NCI-H526 treated with DMSO at 0.1 percent for 48 hours (cell line): ENCODE measurements at places on chromosomes 5 and 9.

- no peak for DNase-seq
Measured at GRCh38 chr5:181243564-181244343, at the start of gene RACK1. RACK1 (minus strand) TSS chr5:181243906; CDS start chr5:181243800, 106 bp downstream.

- peak; percentile 59 for DNase-seq
Measured at GRCh38 chr5:95822542-95823181, at the start of gene GLRX. GLRX (minus strand) TSS chr5:95822726; CDS start chr5:95822662, 64 bp downstream.

DNA sequence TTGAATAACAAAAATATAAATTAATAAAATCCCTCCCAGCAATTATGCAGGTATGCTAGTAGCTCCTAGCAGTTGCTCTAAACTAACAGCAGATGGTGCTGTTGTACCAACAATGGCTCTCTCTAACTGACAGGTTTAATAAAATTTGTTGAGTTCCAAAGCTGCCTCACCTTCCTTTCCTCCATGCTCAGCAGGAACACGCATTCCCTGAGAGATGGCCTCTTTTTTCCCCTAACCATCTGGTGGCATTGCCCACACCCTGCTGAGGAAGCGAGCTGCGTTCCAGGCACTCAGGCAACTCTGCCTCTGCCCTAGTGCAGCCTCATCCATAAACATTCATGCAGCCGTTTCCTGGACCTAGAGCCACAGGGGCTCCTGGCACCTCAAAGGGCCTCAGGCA, 106.2 kb downstream of the KLHL3 start:
- DNase-seq, result peak; percentile 27

- no peak for DNase-seq
Measured at GRCh38 chr9:125190361-125190801, 778 bp upstream of the PPP6C start.

GRCh38 chr5:110658006-110658405, 68.5 kb downstream of the TMEM232 start:
- no peak for DNase-seq

DNA sequence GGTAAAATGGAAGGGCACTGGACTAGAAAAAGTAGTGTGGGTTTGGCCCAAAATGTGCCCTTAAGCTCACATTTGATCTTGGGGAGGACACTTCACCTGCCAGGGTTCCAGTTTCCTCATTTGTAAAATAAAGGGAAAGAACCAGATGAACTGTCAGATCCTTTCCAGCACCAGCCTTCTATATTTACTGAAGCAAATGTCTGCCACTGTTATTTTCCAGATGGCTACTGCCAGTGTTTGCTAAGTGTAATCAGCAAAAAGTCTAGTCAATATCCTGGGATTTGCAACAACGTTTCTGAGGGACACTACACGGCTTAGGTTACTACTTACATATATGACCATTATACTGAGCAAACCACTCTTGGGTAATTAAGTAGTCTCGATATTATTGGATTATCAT, 340.3 kb downstream of the KCNN2 start:
- DNase-seq, result no peak

GRCh38 chr9:7178729-7179128, 421.0 kb downstream of the KDM4C start:
- DNase-seq, result no peak

GRCh38 chr5:120499876-120500563, 35.9 kb downstream of the PRR16 start:
- DNase-seq, result no peak

DNA sequence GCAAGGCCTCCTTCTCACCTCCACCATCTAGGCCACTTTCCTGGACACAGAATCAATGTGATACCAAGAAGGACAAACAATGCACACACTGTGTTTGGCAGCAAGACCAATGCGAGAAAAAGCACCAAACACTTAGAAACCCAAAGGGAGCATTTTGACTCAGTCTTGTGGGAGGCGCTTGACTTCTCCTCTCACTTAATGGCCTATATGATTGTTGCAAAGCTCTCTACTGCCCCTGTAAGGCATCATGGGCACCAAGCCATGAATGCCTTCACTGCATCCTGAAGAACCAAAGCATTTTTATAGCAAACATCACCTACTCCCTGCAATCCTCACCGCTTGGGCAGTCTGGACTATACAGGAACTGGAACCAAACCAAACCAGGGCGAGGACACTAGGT, 57.5 kb downstream of the CDH6 start:
- DNase-seq, result no peak

DNA sequence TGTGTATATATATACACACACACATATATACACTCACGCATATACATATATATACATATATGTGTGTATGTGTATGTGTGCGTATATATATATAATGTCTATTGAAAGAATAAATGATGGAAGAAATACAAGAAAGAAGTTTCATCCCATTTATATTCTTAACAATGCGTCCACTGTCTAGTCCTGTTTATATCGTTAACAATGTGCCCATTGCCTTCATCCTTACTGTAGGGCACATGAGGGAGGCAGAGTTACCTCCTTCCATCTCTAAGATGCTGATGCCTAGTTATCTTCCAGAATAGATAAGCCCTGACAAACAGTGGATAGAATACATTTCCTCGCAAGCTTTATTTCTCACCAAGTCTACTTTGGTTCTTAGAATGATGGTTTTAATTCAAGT, 389.8 kb upstream of the SEMA6A start:
- DNase-seq, result no peak

DNA sequence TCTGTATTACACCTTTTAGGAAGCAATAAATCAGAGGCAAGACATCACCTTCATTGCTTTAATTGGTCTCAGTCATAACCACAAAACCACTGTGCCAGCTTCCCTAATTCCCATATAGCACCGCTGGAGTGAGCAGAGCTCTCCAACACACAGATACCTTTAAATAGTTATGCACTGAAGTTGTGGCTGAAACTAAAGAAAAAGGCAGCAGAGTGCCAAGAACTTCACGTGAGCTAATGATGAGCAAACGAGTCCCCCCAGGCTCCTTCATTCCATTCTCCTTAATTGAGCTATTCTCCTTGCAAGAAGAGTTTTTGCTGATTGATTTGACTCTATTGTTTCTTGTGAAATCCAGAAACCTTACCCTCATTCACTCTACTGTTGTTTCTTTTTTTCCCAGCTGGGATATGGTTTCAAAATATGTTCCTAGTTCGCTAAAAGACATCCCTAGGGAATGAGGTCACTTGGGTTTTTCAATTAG, 501.5 kb downstream of the SPATA31D1 start:
- DNase-seq, result no peak

DNA sequence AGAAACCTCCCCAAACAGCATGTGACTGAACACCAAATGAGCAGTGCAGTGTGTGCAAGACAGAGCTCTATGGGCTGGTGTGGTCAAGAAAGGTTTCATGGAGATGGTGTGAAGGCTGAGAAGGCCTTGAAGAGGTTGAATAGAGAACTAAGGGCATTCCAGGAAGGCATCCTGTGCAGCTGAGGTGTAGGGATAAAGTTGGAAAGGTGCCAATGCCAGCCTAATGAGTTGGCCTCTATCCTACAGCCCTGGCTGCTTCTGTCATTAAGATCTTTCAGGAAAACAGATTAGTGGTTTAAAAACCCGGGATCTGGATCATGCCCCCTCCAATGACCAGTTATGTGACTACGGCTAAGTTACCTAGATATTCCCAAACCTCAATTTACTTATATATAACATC, 4.0 kb downstream of the HDAC3 start:
- DNase-seq, result no peak

DNA sequence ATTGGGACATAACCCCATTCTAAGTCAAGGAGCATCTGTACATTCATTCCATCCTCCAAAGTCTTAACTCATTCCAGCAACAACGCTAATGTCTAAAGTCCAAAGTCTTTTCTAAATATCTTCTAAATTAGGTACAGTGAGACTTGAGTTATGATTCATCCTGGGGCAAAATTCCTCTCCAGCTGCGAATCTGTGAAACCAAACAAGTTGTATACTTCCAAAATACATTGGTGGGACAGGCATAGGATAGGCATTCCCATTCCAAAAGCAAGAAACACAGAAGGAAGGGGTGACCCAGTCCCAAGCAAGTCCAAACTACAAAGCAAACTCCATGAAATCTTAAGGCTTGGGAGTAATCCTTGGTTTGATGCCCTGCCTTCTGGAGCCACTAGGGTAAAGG, 97.6 kb upstream of the FANCC start:
- no peak for DNase-seq

DNA sequence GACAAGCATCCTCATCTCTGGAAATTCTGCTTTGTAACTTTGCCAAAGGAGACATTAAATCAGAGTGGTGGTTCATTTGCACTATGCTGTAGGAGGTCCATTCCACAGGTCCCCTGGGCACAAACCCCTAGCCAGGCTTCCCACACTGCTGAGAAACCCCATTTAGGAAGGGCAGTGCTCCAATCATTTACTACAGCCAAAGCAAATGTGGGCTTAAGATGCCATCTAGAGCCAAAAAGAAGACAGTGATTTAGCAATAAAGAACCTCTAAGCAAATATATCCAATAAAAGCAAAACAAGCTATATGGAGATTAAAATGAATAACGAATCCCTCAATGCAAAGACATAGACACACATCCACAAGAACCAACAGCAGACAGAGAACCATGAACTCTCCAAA, 129.0 kb upstream of the ALDH1B1 start:
- no peak for DNase-seq

- DNase-seq, result no peak
Measured at GRCh38 chr5:148909040-148909439, 82.6 kb downstream of the ADRB2 start.

DNA sequence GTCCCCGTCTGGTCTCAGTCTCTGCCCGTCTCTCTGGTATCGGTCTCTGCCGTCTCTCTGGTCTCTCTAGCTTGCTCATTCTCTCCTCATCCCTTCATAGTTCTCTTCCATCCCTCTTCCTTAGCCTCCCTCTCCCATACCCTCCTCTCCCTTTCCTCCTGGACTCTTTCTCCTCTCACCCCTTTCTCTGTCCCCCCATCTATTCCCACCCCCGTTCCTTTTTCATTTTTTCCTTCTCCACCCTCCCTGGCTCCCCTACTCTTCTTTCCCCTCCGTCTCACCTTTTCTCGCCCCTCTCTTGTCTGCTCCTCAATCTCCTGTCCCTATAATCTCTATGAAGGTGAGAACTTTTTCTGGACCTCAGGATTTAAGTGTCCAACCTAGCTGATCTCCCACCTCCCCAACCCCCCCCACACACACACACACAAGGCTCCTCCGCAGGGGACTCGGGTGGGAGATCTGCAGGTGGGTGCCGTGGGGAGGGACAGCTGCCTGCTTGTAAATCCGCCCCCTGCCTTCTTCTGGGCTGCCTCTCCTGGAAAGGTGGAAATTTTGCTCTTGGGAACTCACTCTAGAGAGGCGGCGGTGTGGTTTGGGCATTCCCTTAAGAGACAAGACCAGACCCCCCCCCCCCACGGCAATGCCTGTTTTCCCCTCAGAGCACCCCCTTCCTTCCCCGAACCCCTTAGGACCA, 953 bp downstream of the UBE2QL1 start:
- DNase-seq, result peak; percentile 34

- no peak for DNase-seq
Measured at GRCh38 chr5:65081071-65081470, 312.3 kb downstream of the CWC27 start.
